ENCODE measurements at places on chromosomes 5 and 9.

- DNase-seq, result no peak
Observed at GRCh38 chr9:3482578-3482977, 43.2 kb downstream of the RFX3 start.

- no peak for DNase-seq
Observed at GRCh38 chr5:38789777-38790176, 56.0 kb upstream of the OSMR start.

DNA sequence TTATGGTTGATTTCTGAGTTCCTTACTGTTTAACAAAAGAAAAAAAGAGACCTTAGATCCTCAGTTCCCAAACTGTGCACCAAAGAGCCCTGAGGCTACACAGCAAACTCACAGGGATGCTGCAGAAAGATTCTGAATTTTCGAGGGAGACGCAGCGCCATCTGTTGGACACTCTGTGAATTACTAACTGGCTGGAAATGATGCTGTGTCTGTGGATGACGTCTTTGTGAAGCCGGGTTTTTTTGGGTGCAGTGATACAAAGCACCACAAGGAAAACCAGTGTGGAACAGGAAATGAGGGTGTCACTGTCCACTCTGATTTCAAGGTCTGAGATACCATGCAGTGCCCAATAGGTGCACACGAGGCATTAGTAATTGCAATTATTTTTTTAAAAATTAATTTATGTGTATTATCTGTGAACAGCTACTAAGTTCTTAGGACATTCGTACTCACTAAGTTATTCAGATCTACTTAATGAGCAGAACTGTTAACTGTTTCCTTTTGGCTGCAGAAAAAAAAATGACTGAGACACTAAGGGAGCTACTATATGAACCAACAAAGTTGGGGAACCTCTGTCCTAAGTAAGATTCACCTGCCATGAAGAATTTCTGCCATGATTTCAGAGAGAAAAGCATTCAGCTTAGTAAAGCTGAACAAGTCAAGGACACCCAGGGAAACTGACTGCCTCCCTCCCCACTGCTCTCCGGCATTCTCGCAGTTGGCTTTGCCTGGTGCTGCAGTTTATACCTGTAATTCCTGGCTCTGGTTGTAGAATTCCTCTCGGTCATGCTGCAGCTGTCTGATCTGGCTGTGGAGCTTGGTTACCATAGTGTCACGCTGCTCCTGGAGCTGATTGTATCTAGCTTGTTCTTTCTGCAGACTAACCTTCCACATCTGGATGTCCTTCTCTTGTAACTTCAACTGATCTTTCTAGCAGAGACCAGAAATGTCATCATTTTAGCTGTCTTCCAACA is 23.4 kb downstream of the SPACA9 start:
- no peak for DNase-seq

DNA sequence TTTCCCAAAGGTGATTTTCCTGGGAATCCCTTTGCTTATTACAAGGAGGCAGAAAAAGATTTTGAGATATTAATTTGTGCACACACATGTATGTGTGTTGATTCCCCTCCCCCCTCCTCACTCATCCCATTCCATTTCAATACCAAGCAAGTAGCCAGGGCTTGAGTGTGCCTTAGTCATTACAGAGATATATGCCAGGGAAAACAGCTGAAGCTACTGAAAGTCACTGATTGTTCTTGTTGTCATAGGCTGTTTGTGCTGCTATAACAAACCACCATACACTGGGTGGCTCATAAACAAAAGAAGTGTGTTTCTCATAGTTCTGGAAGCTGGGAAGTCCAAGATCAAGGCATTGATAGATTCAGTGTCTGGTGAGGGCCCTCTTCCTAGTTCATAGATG is 158.6 kb downstream of the BAAT start:
- no peak for DNase-seq

DNA sequence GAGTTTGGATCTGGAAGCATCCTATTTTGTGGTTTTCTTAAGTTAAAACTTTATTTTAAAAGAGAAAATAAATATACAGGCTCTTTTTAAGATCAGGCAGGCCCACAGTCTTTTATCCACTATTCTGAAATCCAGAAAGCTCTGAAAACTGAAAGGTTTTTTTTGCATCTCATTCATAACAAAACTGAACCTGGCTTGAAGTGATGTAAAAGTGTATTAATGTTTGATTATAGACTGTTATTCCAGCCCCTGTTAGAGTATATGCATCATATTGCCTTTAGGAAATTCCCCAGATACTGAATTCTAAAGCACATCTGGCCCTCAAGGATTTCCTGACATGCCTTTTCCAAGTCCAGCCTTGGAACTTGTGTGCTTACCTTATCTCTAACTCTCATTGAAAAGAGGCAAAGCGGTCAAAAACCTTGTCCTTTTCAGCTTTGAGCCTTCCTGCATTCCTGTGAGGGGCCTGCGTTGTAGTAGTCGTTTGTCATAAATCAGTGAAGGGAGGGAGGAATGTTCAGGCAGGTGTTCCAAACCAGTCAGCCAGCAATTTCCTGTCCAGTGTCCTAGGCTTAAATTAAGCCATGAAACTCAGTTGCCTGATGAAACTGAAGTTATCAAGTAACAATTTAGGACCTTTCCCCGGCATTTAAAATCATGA is 110.4 kb downstream of the TLE4 start:
- DNase-seq, result no peak

DNA sequence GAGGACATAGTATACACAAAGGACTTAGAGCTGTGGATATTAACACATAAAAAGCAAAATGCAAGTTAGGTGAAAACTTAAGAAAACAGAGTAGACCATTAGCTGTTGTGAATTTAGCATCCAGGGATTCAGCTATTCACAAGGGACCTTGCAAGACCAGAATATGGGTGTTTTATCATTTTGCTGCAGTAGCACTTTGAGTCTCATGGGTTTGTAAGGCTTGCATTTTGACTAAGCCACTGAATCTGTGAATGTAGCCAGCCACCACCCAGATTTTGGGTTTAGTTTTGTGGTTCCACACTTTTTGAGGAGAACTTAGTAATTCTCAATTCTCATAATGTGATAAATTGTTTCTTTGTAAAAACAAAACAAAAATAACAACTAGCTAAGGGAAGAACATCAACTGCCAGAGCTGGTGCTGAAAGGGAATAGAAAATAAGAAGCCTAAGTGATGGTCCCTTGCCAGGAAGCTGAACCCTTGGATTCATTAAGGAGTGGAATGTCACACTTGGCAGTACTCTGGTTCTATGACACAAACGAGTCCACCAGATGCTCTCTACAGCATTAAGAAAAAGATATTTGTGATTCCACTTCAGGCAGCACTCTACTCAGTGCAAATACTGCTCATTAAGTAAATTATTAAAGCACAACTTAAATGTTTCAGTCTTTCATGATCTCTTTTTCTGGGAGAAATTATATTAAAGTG is 557.4 kb upstream of the ZNF462 start:
- no peak for DNase-seq

- DNase-seq, result no peak
Observed at GRCh38 chr9:35789541-35789940, 1.9 kb upstream of the NPR2 start.

- DNase-seq, result no peak
Observed at GRCh38 chr9:94199776-94200175, 59.3 kb upstream of the ZNF169 start.

DNA sequence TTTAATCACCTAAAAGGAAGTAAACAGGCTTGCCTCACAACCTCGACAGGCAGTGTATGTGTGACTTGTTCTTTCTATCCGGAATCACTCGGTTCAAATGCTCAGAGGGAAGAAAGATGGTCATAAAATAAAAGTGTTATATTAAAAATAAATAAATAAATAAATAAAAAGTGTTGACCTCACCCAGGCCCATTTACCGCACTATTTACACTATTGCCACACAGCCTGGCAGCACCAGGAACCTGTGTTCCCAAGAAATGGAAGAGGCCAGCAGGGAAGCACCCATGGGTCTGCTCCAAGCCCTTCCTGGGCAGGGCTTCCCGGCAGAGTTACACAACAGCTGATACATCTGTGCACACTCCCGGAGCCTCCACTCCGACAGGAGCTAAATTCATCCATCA is 127.9 kb downstream of the EFNA5 start:
- DNase-seq, result peak; percentile 15

DNA sequence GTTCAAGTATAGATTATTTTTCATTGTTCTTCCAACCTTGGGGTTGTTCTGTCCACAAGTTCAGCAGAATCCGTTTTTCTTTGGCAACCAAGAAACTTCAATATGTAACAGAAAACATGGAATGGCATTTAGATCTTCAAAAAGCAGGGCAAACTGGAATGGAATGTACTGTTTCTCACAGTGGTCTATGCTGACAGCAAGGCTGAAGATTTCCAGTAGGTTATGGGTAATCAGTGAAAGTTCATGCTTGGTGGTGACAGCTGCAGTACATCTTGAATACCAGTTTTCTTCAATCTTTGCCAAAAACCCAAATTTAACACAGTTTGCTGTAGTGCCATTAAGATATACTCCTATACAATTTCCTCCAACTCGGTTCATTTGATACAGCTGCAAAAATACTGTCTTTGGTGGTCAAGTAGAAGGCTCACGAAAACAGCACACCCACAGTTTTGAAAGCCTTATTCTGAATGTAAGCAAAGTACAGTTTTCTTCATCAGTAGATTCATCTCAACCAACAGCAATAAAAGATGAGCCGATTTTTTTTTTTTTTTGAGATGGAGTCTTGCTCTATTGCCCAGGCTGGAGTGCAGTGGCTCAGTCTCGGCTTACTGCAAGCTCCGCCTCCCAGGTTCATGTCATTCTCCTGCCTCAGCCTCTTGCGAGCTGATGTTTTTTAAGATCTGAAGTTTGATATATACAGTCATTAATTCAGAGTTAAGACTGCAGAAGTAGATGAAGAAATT is 4.9 kb downstream of the TRIM52 start:
- no peak for DNase-seq

- DNase-seq, result no peak
Observed at GRCh38 chr5:127898551-127899213, 184.9 kb upstream of the SLC12A2 start.

DNA sequence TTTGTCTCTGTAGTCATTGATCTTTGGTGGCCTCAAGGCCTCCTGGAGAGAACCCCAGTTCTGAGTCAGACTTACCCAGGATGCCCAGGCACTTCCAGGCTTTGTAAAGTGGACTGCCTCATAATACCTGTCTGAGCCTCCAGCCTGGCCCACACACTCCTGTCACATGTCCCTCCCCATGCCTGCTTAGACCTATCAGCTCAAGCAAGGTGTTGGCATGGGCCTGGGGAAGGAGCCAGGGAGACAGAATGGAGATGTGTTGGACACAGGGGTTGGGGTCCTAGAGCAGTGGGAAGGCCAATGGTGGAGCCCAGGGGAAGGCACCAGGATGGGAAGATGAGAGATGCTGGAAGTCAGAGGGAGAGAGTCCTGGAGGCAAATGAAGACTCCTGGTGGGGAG is 136.2 kb downstream of the CFAP90 start:
- DNase-seq, result no peak

DNA sequence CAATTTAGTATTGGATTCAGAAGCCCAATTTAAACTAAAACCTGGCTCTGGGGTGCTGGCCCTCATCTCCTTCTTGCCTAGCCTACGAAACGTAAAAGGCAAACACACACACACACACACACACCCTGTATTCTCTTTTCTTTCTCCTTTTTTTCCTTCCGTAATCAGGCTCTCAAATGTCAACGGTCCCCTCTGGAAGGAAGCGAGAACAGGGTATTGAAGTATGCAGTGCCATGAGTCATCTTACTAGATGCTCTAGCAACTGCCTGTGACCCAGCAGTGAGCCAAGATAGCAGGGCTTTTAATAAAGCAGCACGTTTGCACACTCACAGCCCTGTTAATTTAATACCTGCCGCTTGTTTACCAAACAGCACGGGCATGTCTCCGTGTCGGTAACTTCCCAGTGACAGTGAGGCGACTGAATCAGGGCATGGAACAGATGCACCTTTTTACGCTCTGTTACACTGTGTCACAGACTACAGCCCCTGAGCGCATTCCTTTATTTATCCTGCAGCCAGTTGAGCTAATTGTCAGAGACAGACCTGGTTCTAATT is 243.8 kb downstream of the BNC2 start:
- peak; percentile 87 for DNase-seq

DNA sequence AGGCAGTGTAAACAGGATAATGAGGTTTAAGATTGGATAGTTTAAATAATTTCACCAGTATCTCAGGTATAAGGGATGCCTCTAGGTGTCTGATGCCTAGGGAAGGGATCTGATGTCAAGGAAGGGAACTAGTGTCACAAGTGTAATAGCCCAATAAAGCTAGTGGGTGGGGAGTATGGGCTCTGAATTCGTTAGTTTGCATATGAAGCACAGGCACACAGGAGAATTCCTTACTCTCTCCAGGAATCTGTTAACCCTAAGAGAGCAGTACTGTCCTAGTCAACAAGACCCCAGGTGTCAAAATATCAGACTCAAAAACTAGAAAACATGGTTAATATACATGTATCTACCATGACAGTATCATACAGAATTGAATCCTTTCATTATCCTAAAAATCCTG is 352.5 kb upstream of the CYLC2 start:
- no peak for DNase-seq

DNA sequence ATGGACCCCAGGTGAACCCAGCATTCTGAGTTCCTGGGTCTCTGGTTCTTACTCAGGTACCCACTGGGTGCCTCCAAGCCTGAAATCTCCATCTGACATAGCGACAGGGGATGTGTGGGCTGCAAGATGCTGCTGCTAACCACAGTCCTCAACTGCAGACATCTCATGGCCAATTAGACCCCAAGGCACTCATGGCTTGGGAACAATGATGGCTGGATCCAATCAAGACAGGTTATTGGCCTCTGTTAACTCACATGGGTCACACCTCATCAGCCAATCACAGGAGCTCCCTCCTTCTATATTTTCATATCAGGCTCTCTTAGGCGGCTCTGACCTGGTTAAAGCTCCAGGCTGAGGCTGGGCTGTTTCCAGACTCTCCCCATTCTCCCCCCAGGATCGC is 57.0 kb downstream of the CXXC5 start:
- DNase-seq, result no peak

DNA sequence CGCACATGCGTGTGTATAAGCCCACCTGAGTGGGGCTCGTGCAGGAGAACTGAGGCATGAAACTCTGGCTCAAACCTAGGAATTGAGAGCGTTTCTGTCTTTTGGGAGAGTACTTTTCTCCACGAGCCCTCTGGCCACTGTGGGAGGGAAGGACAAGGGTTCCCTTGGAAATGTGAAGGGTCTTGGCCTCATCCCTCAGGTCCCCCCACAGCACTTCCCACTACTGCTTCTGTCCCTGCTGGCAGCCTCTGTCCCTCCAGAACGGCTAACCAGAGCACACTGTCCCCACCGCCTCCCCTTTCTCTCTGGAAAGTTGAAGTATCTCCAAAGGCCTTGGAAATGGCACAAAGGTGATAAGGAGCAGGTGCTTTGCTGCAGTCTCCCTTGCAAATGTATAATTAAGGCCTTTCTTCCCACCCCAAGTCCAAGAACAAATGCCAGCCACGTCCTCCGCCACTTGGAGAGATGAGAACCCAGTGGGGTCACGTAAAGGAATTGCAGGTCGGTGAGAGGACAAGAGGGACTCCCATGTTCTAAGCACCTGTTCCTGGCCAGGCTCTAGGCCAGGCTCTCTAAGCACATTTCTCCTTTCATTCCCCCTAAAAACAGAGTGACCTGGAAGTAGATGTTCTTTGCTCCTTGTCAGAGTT is 107.9 kb upstream of the LMX1B start:
- DNase-seq, result no peak

All from NCI-H446 treated with DMSO at 0.1 percent for 48 hours (cell line).